ENCODE measurements at places on chromosomes 3 and 15.
A peak's percentile ranks its signal among the peaks of the same experiment; 100 is the strongest.

DNA sequence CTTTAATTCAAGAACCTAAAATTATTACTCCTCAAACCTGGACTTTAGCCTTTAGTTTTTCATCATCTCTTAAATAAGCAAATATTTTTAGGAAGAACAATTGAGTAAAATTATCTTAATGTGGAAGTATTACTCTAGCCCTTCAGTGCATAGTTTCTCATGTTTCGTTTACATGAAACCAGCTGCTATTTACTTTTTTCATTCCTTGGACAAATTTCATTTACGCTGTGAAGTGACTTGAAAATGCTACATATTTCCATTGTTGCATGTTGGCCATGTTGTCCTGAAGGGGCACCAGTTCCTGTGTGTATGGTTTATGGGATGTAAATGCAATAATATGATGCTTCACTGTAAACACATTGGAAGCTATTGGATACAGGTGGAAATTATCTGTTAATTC lies 49.9 kb downstream of the SLC25A26 start:
- DNase-seq = no peak

DNA sequence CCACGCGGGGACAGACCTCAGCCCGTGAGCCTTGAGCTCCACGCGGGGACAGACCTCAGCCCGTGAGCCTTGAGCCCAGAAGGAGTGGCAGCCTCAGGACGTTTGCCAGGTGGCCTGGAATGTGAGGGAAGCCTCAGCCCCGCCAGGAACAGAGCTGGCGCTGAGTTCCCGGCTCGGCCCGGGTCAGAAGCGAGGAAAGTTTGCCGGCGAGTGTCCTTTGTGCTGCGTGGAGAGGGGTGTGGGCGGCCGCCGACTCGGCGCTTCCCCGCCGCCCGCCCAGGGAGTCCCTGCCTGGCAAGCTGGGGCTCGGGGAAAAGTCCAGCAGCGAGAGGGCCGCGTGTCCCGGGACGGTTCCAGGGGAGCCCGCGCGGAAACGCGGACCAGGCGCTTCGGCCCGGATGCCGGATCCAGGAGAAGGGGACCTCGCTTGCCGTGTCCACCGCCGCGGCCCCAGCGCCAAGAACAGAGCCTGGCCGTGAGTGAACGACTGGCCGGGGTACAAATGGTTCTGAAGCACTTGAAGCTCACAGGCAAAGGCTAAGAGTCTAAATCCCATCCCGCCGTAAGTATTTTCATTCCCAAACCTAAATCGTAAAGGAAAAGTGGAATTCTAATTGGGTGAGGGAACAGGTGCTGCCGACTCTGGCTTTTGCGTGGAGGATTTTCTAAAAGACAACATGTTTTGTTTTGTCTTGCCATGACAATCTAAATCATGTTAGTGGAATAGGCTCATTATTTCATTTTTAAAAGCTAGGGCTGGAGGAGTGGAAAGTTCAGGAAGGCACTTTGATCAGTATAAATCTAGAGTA lies 1.7 kb downstream of the LRRN1 start:
- DNase-seq = no peak

DNA sequence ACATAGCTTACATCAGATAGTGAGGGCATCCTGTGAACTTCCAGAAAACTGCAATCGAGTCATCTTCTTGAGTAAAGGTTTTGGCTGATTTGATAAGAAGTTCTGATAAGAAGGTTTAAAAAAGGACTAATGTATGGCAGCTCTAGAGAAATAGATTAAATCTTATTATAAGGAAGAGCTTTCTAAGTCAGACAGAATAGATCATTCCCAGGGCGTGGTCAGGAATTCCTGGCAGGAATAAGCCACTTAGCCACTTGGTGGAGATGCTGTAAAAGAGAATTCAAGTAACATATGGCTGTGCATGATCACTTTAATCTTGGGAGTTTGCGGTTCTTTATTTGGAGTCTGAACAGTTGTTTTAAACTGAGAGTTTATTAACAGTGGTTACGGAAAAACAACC lies 17.4 kb downstream of the PGBD4 start:
- DNase-seq = no peak

- DNase-seq = no peak
Observed at GRCh38 chr15:69075440-69075839, 60.9 kb downstream of the NOX5 start.

- no peak for DNase-seq
Observed at GRCh38 chr3:7700539-7700938, 801.1 kb upstream of the LMCD1 start.

GRCh38 chr3:186107215-186108105 lies 1.4 kb downstream of the ETV5 start:
- peak; percentile 46 for DNase-seq

DNA sequence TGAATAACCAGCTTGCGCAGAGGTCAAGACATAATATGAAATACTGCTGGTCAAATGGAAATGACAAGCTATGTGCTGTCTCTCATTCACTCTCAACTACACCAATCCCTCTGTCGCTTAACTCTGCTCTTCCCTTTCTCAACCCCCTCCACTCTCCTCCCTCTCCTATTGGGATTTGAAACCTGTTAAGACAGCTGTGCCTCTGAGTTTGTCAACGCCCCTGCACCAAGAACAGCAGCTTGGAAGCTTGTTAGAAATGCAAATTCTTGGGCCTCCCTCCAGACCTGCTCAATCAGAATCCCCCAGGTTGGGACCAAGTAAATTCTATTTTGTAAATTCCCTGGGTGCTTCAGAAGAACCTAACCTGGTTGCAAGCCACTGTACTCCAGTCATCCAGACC lies 149.7 kb upstream of the ATP2B2 start:
- no peak for DNase-seq

Data from skeletal muscle cell (primary cell).